Left lung (tissue), 14 donors: ENCODE measurements at places on chromosomes 3 and 15.

DNA sequence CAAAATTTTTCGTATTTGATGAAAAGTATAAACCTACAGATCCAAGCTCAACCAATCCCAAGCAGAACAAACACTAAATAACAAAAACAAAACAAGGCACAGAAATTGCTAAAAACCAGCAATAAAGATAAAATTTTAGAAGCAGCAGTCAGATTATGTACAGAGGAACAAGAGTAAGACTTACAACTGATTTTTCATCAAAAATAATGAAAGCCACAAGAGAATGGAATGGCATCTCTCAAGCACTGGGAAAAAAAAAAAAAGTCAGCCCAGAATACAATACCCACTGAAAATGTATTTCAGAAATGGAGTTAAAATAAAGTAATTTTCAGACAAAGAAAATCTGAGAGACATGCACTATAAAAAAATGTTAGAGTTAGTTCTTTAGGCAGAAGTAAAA lies 27.0 kb downstream of the GPR156 start:
- H3K27me3 ChIP-seq = no peaks in the 10 kb centered on the region
- H3K36me3 ChIP-seq = no peaks in the 10 kb centered on the region
- no peaks in the 10 kb centered on the region for H3K4me1 ChIP-seq
- DNase-seq = no peak

GRCh38 chr3:142088522-142088921 lies 60.8 kb downstream of the TFDP2 start:
- H3K27ac ChIP-seq = no peak overlapping the region
- H3K27me3 ChIP-seq = no peaks in the 10 kb centered on the region
- no peak overlapping the region for H3K4me3 ChIP-seq
- no peaks in the 10 kb centered on the region for H3K4me1 ChIP-seq

DNA sequence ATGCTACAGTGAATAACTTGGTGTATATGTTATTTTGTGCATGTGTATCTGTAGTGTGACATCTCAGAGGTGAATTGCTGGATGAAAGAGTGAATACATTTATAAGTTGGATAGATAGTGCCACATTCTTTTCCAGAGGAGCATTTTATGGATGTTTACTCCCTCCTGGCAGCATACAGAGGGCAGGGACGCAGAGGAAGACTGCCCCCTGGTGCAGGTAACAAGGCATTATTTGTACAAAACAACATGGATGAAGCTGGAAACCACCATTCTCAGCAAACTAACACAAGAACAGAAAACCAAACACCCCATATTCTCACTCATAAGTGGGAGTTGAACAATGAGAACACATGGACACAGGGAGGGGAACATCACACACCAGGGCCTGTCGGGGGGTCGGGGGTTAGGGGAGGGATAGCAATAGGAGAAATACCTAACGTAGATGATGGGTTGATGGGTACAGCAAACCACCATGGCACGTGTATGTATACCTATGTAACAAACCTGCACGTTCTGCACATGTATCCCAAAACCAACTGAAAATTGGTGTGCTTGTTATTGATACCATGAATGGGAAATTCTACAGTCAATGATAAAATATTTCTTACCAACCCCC lies 57.9 kb upstream of the CTXND1 start:
- no peak overlapping the region for H3K4me3 ChIP-seq
- H3K36me3 ChIP-seq = no peaks in the 10 kb centered on the region
- H3K27ac ChIP-seq = no peak overlapping the region
- H3K4me1 ChIP-seq = no peaks in the 10 kb centered on the region
- DNase-seq = no peak

- no peak for DNase-seq
- no peaks in the 10 kb centered on the region for H3K36me3 ChIP-seq
- H3K27me3 ChIP-seq = no peaks in the 10 kb centered on the region
- no peak overlapping the region for H3K27ac ChIP-seq
Observed at GRCh38 chr15:70035051-70035718, 62.5 kb downstream of the TLE3 start.

DNA sequence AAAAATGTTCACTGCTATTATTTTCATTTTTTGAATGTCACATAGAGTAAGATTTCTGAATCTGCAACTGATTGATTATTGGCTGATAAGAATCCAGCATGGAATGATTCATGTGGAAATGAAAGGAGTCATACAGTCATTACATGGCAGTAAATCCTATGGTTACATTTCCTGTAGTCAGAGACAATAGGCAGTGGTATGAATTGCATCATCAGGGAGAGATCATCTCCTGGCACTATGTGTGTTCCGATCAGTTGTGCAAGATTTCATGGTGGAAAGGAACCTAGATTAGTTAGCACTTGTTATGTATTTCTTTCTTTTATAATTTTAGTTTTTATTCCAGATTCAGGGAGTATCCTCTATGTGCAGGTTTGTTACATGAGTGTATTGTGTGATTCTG lies 38.8 kb downstream of the SLC12A1 start:
- H3K27ac ChIP-seq = no peak overlapping the region
- no peak for DNase-seq
- no peaks in the 10 kb centered on the region for H3K4me1 ChIP-seq

- H3K36me3 ChIP-seq = no peaks in the 10 kb centered on the region
- no peak overlapping the region for H3K27ac ChIP-seq
- H3K4me3 ChIP-seq = no peak overlapping the region
- no peaks in the 10 kb centered on the region for H3K27me3 ChIP-seq
- no peak for DNase-seq
Observed at GRCh38 chr3:127719369-127719768, 46.6 kb downstream of the ABTB1 start.

GRCh38 chr15:65244638-65245037 lies 33.4 kb upstream of the CILP start:
- no peak overlapping the region for H3K27ac ChIP-seq
- no peaks in the 10 kb centered on the region for H3K4me1 ChIP-seq
- no peaks in the 10 kb centered on the region for H3K27me3 ChIP-seq
- no peak overlapping the region for H3K4me3 ChIP-seq

- no peak for DNase-seq
- H3K36me3 ChIP-seq = no peaks in the 10 kb centered on the region
- H3K27ac ChIP-seq = no peak overlapping the region
- H3K27me3 ChIP-seq = no peaks in the 10 kb centered on the region
Observed at GRCh38 chr3:175258763-175259162, 399.6 kb downstream of the NAALADL2 start.

DNA sequence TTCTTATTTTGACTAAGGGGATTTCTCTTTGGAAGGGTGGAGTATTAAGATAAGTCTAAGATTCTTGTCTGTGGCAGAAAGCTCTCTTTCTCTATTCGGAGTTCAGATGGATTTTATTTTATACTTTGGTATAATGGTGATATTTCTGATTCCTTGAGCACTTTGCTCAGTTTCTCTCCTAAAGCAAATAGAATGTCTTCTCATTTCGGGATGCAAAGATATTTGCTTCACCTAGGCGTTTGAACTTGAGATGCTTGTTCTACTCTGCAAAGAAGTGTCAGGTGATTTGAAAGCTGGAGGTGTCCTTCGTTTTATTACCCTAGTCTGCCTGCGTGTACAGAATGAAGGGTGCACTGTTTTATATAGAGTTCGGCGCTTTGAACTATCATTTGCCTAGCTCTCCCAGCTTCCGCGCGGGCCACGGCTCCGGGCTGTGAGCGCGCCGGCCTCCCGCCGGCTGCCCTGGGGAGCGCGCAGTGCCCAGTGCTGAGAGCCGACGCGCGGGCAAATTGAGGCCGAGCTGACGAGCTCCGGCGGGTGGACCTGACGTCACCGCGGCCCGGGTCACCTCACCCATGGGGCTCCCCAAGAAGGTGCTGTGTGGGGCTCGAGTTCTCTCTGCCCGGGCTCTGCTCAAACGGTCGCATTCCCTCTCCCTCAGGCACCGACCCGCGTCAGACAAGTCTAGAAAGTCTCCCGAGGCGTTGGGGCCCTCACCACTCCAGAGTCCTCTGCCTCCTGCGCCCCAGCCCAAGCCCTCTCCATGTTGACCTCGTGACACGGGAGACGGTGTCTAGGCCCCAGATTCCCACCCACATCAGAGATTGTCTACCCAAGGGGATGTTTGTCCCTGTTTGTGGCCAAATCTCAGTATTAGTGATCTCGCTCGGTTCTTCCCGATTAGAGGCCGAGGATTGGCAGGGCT lies 7.5 kb downstream of the SOX2 start:
- H3K4me1 ChIP-seq = no peaks in the 10 kb centered on the region
- DNase-seq = no peak
- no peaks in the 10 kb centered on the region for H3K36me3 ChIP-seq
- no peak overlapping the region for H3K4me3 ChIP-seq
- H3K27me3 ChIP-seq = peaks cover 100% of the 10 kb centered on the region

GRCh38 chr3:179969525-179969924 lies 67.2 kb downstream of the PEX5L start:
- H3K4me3 ChIP-seq = no peak overlapping the region
- H3K36me3 ChIP-seq = no peaks in the 10 kb centered on the region
- H3K27me3 ChIP-seq = no peaks in the 10 kb centered on the region
- H3K27ac ChIP-seq = no peak overlapping the region

- no peaks in the 10 kb centered on the region for H3K36me3 ChIP-seq
- H3K4me1 ChIP-seq = peaks cover 12% of the 10 kb centered on the region
- H3K27ac ChIP-seq = no peak overlapping the region
- no peak overlapping the region for H3K4me3 ChIP-seq
- H3K27me3 ChIP-seq = no peaks in the 10 kb centered on the region
Observed at GRCh38 chr3:193853511-193854219, 260.7 kb downstream of the OPA1 start.

DNA sequence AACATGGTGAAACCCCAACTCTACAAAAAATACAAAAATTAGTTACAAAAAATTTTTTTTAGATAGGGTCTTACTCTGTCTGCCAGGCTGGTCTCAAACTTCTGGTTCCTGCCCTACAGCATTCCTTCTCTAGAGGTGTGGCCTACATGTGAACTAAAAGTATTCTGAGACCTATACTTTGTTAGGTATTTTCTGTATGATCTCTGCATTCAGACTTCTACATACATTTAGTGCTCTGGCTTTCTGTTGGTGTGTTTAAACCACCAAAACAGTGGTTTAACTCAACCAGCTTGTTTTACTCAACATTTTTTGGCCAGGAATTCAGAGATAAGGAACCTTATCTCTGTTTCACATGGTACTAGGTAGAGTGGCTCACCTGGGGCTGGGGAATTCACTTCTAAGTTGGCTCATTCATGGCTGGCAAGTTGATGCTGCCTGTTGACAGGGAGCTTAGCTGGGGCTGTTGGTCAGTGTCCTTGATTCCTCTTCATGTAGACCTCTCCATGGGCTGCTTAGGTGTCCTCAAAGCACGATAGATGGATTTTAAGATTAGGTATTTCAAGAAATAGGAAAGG lies 41.4 kb upstream of the BSN start:
- no peak overlapping the region for H3K27ac ChIP-seq
- no peak for DNase-seq
- no peaks in the 10 kb centered on the region for H3K4me1 ChIP-seq
- peaks cover 59% of the 10 kb centered on the region for H3K36me3 ChIP-seq
- H3K27me3 ChIP-seq = no peaks in the 10 kb centered on the region

- H3K27me3 ChIP-seq = no peaks in the 10 kb centered on the region
- peak overlapping the region; percentile 37 for H3K27ac ChIP-seq
- no peak overlapping the region for H3K4me3 ChIP-seq
- peaks cover 47% of the 10 kb centered on the region for H3K4me1 ChIP-seq
Observed at GRCh38 chr3:72079369-72079872, 294.5 kb upstream of the PROK2 start.

DNA sequence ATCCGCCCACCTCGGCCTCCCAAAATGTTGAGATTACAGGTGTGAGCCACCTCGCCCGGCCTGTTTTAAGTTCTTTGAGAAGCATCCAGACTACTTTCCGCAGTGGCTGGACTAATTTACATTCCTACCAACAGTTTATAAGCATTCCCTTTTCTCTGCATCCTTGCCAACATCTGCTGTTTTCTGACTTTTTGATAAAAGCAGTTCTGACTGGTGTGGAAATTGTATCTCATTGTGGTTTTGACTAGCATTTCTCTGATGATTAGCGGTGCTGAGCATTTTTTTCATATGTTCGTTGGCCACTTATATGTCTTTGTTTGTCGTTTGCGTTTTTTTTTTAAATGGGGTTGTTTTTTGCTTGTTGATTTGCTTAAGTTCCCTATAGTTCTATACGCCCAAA lies 208.4 kb upstream of the DPPA4 start:
- H3K4me3 ChIP-seq = no peak overlapping the region
- no peaks in the 10 kb centered on the region for H3K4me1 ChIP-seq
- no peak for DNase-seq
- no peaks in the 10 kb centered on the region for H3K36me3 ChIP-seq
